A549 treated with CORT108297 at 1 μM for 4 hours (cell line): ENCODE measurements at places on chromosomes 3 and 15. TPM values are rescaled to one million over a fixed set of nuclear protein-coding genes. Genes with fewer than 3 reads are reported as not detected.

CHRD gene
- total RNA-seq, result 0.13 to 0.48 TPM (median 0.16 TPM) in 5 replicates

SLC28A1 gene
- 0.05 TPM in 2 of 5 replicates, not detected in the others for total RNA-seq

TRH gene
- total RNA-seq, result not detected in 5 replicates

PLA2G4D gene
- 0.03 TPM in 1 of 5 replicates, not detected in the others for total RNA-seq

CCDC54 gene
- total RNA-seq, result not detected in 5 replicates
